Vagina (tissue), 2 donors: ENCODE measurements at places on chromosomes 6 and 20. TPM values are rescaled to one million over a fixed set of nuclear protein-coding genes. Genes with fewer than 3 reads are reported as not detected.

The TRIM10 gene
- total RNA-seq = not detected

The RRAGD gene
- total RNA-seq = 6.4 TPM

- no peaks in the 10 kb centered on the region for H3K36me3 ChIP-seq
- no peak for DNase-seq
- no peak overlapping the region for H3K4me3 ChIP-seq
- H3K4me1 ChIP-seq = no peaks in the 10 kb centered on the region
- no peak overlapping the region for H3K27ac ChIP-seq
Observed at GRCh38 chr6:52053038-52053695, 34.2 kb downstream of the PKHD1 start.

DNA sequence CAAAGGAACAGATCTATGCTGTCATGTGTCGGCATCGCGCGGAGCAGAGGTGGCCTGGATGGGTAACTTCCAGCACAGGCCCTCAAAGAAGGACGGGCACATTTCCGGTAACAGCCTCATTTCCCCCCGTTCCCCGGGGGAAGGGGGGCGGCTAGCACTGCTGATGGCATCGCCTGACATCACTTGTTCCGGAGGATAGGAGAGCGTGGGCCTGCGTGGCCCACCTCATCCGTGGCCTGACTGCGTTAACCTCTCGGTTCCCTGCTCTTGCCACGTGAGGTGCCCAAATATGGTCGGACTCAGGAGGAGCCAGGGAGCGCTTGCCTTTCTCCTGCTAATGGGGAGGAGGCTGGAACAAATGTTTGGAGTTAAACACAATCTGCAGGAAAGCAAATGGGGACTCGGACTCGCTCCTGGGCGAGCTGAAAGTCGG, at the start of gene AKAP12:
TSS of gene AKAP12 (plus strand) at position 365 of the 433 bp plus-strand sequence. CDS start 596 bp downstream, outside the sequence.
- H3K4me1 ChIP-seq = peaks cover 4% of the 10 kb centered on the region
- H3K27ac ChIP-seq = peak within 1 kb of the TSS; percentile 93
- no peaks in the 10 kb centered on the region for H3K27me3 ChIP-seq
- H3K36me3 ChIP-seq = no peaks in the 10 kb centered on the region

GRCh38 chr6:32196682-32197616, 4.5 kb upstream of the GPSM3 start:
- peak overlapping the region; percentile 87 for H3K4me3 ChIP-seq
- H3K27ac ChIP-seq = peak overlapping the region; percentile 99
- H3K36me3 ChIP-seq = no peaks in the 10 kb centered on the region
- H3K27me3 ChIP-seq = no peaks in the 10 kb centered on the region

- peaks cover 26% of the 10 kb centered on the region for H3K4me1 ChIP-seq
- H3K27me3 ChIP-seq = no peaks in the 10 kb centered on the region
- no peak for DNase-seq
- no peak overlapping the region for H3K4me3 ChIP-seq
Observed at GRCh38 chr6:6713657-6714056, 125.1 kb downstream of the LY86 start.

- H3K4me3 ChIP-seq = peak overlapping the region; percentile 44
- H3K36me3 ChIP-seq = no peaks in the 10 kb centered on the region
- peaks cover 53% of the 10 kb centered on the region for H3K4me1 ChIP-seq
- H3K27ac ChIP-seq = no peak overlapping the region
- H3K27me3 ChIP-seq = no peaks in the 10 kb centered on the region
Observed at GRCh38 chr20:49982072-49982345, 771 bp upstream of the SNAI1 start.
